ENCODE measurements at places on chromosomes 13 and 19.
A peak's percentile ranks its signal among the peaks of the same experiment; 100 is the strongest.

DNA sequence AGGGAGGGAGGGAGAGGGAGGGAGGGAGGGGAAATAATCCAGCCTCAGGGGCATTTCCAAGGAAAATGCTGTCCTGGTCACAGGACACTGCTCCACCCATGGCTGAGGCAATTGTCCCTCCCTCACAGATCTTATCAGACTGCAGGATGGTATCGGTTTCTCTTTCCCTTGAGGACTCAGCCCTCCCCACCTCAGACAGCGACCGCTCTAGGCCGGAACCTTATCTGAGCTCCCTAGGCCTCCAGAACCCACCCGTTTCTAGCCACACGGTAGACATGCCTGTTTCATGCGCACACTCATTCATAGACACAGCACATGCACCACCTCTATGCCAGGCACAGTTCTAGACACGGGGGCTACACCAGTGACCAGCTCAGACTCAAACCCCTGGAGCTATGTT, 10.0 kb upstream of the IZUMO2 start:
- DNase-seq = no peak

GRCh38 chr19:7928741-7929701, 3.1 kb upstream of the CTXN1 start:
- DNase-seq = peak; percentile 49

DNA sequence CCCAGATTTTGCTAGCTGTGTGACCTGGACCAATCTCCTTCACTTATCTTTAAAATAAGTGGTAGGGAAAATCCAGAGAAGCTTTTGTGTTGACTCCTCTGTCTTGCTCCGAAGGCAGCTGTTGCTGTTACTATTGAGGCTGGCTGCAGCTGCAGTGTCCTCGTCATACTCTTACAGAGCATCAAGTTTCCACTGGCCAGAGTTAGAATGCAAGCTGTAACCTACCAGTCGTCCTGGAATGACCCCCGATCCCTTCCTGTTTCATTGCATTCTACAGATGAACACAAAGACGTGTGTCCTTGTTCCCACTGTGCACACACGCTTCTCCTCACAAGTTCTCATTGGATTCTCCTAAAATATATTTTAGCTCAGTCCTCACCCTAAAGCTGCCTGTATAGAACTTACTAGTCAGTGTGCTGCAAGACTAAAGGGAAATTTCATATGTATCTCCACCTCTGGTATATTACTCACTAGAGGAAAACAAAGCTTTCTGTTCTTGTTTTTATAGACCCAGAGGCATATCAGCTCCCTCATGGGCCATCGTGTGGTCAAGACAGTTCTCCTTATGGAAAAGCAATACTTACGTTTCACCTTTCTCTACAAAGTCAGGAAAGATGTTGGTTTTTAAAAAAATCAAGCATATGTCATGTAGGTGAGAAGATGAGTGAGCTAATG, 589.8 kb downstream of the LMO7 start:
- no peak for DNase-seq

- DNase-seq = no peak
Observed at GRCh38 chr19:35959040-35959967, 23.1 kb downstream of the LRFN3 start.

Measured in epithelial cell of prostate (primary cell).